ENCODE measurements at places on chromosomes 7 and 10. TPM values are rescaled to one million over a fixed set of nuclear protein-coding genes. Genes with fewer than 3 reads are reported as not detected.

DNA sequence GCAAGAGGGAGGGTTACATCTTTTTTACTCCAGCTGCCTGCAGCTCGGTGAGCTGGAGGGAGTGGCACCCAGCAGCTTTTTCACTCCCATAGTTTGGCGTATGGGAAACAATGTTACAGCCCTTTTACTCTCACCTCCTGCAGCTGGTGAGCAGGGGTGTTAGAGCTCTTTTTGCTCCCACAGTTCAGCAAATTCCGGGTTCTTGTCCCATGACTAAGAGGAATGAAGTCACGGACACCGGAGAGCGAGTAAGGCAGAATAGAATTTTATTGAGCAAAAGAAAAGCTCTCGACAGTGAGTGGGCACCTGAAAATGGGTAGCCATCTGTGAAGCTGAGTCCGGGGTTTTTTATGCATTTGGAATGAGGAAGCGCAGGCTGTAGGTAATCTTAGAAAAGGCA lies 446.6 kb downstream of the GFRA1 start:
- no peak for DNase-seq

GRCh38 chr10:125756196-125756595 lies 19.4 kb downstream of the MMP21 start:
- no peak for DNase-seq

DNA sequence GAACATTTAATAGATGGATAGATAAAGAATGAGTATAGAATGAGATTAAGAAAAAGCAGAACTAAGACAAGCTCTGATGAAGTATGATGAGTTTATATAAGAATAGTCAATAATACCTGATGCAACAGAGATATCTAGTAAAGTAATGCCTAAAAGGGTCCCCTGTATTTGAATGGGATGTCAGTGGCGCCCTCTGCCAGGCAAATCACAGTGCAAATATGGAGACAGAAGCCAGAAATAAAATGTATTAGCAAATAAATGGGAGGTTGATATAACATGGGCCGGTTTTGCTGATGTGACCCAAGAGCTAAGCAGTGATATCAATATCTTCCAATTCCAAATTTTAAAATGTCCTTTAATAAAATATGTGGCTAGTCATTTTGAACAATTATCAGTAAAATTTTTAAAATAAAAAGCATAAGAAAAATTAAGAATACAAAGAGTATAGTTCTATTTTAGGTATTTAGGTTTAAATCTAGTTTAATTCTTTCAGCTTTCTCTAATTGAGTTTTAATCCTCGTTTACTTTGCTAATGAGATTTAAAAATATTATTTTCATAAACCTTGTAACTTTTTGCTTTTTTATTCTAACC lies 62.6 kb downstream of the ADK start:
- peak; percentile 85 for DNase-seq

- DNase-seq, result no peak
These were observed 93.8 kb downstream of the ADD3 start for GRCh38 chr10:110101464-110102144.

PDE1C gene
- 143 TPM for total RNA-seq
